ENCODE measurements at places on chromosomes 4 and X.

- no peak for DNase-seq
Measured at GRCh38 chr4:87209182-87209581, 11.2 kb downstream of the KLHL8 start.

DNA sequence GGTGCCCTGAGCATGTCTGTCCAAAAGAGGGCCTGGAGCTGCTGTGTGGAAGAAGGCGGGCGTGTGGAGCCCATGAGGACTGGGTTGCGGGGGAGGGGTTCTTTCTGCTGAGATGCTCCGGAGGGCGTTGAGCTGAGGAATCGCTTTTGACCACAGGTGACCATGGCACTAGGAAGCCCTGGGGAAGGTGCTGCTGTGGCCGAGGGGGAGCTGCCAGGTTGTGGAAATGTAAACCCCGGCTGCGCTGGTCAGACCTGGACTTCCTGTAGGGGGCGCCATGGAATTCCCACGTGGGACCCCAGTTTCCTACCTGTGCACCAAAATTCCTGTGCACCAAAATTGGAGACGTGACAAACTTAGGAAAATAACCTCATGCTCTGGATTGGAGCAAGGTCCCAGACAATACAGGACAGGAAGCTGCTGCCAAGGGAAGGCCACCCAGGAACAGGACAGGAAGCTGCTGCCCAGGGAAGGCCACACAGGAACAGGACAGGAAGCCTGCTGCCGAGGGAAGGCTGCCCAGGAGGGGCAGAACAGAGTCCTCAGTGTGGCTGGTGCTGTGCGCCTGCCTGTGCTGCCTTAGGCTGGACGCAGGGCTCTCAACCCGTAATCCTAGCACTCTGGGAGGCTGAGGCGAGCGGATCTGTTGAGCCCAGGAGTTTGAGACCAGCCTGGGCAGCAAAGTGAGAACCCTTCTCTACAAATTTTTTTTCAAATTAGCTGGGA is 28.4 kb upstream of the UVSSA start:
- no peak for DNase-seq

DNA sequence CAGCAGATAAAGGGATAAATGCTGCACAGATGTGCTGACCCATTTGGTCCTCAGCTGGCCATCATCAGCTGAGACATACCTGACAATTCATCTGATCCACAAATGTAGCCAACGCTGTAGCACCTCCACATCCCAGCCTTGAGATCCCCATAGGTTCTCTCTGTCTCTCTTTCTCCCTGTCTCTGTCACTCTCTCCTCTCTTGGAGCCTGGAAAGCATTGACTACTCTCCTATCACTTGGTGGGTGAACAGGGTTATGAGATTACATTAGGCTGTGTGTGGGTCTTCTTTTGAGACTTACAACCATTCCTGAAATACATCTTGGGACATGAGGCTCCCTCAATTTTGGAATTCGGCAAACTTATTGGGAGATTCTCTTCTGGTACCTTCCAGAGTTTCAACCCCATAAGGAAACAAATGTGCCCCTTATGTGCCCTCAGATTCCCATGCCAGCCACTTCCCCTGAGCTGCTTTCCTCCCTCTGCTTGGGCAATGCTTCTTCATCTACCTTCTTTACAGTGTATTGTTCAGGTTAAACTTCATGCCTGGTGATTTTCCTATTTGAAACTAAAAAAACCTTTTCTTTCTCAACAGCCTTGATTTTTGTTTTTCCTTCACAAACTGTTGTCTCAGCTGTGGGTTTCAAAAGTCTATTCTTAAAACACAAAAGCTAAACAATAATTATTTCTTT is 29.1 kb upstream of the FGF2 start:
- DNase-seq: no peak

DNA sequence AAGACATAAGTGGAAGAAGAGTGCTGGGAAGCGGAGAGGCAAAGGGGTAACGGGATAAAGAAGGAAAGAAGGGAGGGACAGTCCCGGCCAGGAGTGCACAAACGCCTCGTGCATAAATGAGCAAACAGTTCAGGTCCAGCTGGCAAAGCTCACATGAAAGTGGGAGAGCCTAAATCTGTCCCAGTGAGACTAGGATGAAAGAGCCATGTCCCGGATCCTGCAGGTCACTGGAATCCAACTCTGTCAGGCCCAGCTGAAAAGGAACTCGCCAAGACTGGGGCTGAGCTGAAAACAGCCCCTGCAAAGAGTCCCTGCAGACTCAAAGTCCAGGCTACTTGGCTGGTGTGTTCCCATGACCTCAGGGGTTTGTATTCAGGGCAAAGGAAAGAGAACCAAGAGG is 38.0 kb upstream of the CRMP1 start:
- no peak for DNase-seq

DNA sequence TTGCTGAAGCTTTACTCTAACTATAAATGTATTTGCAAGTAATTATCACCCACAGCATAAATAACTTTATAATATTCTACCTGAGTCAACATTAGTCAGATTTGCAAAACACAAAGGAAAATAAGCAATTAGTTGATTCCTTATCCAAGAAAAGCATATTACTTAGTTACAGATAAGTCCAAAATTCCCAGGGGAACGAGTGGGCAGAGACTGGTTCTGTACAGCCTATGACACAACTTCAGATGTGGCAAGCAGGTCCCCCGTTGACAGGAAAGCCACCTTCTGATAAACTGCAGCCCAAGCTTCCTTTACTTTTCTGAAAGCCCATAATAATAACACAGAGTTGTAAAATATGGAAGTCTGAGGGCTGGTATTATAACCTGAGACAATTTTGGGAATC is 62.4 kb upstream of the NDP start:
- DNase-seq: no peak

DNA sequence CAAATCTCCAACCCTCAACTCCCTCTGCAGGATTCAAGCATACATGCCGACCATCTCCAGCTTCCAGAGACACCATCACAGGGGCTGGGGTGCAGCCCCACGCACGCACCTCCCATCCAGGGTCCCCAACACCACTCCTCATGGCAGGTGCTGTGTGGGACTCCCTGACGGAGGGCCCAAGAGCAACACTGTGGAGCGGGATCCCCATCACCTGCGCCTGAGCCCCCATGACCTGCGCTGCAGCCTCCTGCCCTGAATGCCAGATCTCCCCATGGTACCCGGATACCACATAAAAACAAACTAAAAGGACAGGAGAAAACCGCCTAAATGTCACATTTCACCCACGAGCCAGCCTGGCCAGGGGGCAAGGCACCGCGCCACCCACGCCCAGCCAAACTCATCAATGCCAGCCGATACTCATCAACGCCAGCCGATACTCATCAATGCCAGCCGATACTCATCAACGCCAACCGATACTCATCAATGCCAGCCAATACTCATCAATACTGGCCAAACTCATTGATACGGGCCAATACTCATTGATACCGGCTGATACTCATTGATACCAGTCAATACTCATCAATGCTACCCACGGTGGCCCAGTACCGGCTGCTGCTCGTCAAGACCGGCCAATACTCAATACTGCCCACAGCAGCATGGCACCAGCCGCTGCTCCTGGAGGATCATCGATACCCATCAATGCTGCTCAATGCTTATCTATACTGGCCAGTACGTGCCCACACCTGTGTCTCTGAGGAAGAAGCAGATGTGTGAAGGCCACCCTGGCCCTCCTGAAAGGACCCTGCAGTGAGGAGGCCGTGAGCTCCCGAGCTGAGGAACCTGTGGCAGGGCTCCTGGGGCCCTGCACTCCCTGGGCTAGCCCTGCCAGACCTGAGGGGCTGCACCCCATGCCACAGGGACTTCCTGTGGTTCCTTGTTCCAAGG is 6.2 kb downstream of the CTBP1 start:
- DNase-seq: no peak

DNA sequence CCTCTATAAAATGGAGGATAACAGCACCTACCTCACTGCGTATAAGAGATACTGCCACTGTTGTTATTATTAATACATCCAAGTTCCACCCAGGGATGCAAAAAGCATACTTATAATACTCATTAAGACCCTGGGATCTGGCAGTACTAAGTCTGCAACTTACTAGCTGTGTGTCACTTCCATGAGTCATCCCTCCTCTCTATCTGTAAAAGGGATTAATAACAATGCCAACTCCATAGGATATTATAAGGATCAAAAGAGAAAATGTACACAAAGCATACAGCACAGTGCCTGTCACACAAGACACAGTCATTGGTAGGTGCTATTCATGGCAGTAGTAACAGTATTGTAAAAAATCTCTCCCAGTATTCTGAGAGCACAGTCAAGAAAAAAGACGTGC is 216.7 kb downstream of the HS6ST2 start:
- no peak for DNase-seq

DNA sequence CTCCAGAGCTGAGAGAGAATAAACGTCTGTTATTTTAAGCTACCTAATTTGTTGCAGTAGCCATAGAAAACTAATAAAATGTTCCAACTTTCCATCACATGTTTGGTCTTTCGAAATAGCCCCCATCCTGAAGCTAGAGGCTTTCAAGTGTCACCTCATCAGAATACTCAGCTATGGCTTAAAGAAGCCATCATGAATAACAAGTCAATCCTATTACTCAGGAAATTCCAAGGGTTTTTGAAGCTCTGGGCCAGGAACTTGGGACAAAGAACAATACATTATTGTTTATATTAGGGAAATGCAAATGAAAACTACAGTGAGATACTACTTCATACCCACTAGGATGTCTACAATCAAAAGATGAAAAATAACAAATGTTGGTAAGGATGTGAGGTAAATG is 42.2 kb downstream of the TBCK start:
- DNase-seq: no peak

DNA sequence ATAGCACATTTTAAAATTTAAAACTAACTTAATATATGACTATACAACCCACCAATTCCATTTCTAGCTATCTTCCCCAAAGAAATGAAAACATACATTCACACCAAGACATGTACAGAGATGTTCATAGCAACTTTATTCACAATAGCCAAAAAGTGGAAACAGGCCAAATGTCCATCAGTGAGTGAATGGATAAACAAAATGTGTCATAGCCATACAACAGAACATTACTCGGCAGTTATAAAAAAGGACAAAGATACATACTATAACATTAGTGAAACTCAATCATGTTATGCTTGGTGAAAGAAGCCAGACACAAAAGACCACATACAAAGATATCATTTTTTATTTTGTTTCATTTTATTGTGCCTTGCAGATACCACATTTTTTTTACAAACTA is 396.8 kb downstream of the PACRGL start:
- DNase-seq: no peak

DNA sequence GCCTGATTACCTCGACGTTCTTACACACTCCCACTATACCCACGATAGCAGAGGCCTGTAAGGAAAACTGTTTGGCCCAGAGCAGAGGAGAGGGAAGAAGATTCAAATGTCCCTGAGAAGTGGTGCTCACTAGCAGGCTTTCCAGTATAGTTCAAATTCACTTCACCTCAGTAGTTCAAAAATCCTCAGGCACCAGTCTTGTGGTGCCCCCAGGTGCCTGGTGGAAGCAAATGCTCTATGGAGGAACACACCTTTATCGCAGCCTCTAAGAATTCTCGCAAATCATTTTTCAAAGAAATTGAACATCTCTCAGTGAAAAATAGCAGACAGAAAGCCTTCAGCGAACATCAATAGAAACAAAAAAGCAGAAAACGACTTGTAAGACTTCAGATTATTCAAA is 12.2 kb upstream of the MTMR1 start:
- no peak for DNase-seq

GRCh38 chrX:143873343-143873742 is 10.5 kb upstream of the UBE2NL start:
- DNase-seq: no peak

DNA sequence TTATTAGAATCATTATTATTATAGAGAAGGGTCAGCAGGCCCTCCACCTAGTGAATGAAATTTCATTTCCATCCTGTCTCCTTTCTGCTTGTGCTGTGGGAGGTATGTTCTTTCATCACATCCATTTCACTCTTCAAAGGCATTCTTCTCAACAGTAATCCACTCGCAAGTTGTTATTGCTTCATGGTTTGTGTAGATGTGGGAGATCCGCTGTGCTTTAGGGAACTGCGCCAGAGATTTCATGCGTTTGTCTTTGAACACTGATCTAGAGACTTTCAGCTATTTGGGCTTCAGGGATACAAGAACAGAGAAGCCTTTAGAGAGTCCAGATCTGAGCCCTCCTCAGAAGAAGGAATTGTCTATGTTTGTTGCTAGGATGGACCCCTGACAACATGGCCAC is 53.5 kb upstream of the PUDP start:
- DNase-seq: no peak

- no peak for DNase-seq
Measured at GRCh38 chr4:25914670-25915352, 791 bp downstream of the SMIM20 start.

- DNase-seq: no peak
Measured at GRCh38 chr4:29588617-29589016, 1131.6 kb upstream of the PCDH7 start.
